Activated CD4-positive, alpha-beta T cell treated with anti-CD3 and anti-CD28 coated beads, Interleukin-2, amount 50 U/mL, for 4 hours (primary cell): ENCODE measurements at places on chromosomes 3 and 15.
A peak's percentile ranks its signal among the peaks of the same experiment; 100 is the strongest.

- no peak for DNase-seq
These were observed 283.9 kb upstream of the CTNNB1 start for GRCh38 chr3:40915346-40915865.

GRCh38 chr3:72659596-72659995, 188.6 kb downstream of the SHQ1 start:
- no peak for DNase-seq

GRCh38 chr3:29773481-29773880, 492.6 kb downstream of the RBMS3 start:
- DNase-seq = no peak

DNA sequence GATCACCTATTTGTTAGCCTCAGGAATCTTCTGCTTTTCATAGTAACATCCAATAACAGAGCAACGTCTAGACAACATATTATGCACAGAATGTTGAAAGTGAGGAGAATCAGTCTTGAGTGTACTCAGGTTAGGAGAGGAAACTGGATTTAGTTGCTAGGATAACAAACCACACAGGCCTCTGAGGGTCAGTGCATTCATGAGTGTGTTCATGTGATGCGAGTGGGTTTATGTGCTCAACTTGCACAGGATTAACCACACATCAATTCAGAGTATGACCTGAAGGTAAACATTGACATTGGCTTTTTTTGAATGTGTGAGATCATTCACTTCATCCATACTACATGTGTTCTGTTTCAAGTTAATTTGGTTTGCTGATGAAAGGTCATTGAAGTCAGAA, 287.6 kb downstream of the DIPK2A start:
- no peak for DNase-seq

DNA sequence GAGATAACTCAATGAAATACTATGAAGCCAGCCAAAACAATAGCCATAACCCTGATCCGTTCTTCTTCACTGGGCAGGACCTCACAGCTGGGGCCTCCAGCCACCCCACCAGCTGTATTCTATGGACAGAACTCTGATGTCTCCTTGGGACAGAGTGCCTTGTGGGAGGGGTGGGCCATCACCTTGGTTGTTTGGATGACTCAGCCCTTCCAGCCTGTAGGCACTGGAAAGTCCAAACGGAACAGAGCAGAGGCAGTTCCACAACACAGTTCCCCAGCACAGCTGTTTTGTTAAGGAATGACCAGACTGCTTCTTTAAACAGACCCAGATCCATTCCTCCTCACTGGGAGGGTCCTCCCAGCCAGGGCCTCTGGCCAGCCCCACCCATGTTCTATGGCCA, 31.9 kb upstream of the ZBED2 start:
- DNase-seq = no peak

GRCh38 chr15:96342406-96343112, 12.1 kb downstream of the NR2F2 start:
- no peak for DNase-seq

GRCh38 chr15:88491158-88491557, 23.6 kb downstream of the MRPS11 start:
- no peak for DNase-seq

- DNase-seq = no peak
These were observed 346.9 kb downstream of the NLGN1 start for GRCh38 chr3:173744479-173744878.

DNA sequence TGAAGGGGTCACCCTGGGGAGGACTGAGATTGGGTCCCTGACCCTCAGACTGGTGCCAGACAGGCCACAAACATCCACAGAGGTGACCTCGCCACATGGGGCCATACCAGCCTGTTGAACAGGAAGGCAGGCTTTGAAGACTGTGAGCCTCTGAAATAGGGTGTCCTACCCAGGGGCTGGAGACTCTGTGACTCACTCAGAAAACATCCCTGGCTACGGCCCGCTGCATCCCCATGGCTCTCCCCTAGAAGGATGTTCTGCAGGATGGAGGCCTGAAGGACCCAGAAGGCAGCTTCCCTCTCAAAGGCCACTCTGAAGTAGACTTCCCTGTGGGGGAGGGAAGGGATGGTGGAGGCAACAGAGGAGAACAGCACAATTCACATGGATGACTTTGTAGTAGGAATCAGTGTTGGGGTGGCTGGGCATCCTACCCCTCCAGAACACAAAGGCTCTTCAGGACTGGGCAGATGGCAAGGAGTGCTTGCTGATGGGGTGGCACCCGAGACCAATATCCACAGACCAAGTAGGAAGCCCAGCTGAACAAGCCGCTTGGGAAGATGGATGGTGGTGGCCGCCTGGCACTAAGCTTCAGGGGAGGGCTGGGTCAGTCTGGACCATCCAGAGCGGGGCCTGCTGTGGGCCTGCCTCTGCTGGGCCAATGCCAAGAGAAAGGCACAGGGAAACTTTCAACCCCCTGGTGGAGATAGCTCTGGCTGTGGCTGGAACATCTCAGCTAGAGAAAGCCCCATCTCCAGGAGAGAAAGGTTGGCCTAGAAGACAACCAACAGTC, 37.6 kb upstream of the DUSP7 start:
- DNase-seq = no peak

GRCh38 chr3:140420621-140421357, 257.1 kb upstream of the TRIM42 start:
- DNase-seq = no peak

DNA sequence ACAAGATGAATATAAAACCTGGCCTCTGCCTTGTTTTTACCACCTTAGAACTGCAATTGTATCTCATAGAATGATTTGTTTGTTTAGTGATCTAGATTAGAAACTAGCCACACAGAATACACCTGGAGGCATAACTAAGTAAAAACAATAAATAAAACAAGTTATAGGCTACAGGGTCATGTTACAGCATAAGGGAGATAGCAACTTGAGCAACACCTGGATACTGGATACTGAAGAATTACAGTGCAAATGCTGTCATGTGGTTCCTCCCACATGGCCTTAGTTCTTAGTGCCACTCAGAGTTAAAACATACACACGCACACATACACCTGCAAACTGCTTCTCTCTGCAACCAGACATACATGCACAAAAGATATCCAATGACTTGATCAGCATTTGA, 563.4 kb upstream of the DPPA4 start:
- no peak for DNase-seq

DNA sequence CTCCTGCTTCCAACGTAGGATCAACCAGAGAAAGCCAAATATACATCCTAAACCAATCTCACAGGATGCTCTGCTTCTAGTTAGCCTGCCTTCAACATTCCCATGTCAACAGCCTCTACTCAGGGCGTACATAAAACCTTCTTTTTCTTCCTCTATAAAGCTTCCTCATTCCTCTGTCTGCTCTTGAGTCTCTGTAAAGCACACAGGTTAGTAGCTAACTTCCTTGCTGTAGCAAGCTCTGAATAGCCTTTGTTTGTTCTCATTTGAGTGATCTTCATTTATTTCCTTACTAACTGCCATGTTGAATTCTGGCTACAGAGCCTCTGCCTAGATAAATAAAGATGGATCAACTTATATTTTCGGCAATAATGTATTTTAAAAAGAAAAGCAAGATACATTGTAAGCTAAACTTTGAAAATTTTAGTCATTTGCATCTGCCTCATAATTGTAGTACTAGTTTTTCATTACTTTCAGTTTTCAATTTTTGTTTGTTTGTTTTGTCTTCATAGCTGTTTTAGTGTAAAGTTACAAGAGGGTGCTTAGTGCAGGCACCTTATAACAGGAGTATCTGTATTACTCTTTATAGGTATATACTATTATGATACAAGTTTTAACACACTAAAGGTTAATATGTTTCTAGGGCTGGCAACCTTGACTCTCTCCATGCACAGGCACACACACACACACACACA, 498.2 kb downstream of the PYDC2 start:
- no peak for DNase-seq

- DNase-seq = no peak
These were observed 102.8 kb downstream of the XXYLT1 start for GRCh38 chr3:195168009-195168762.

DNA sequence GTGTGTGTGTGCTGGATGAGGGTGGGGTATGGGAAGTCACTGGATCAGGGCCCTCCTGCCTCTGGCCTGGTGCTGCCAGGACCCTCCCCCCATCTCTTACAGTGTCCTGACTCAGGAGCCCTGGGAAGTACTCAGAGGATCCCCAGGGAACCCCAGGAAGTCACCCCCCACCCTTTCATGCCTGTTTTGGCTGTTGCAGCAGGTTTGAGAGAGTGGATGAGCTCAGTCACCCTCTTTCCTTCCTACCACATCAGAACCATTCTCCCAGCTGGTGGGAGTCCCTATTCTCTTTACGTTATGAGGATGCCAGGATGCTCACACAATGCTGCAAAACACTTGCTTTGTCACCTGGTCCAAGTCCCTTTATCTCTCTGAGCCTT, 59.0 kb downstream of the BDH1 start:
- no peak for DNase-seq

- no peak for DNase-seq
These were observed 16.2 kb downstream of the TERC start for GRCh38 chr3:169748670-169749069.

- DNase-seq = no peak
These were observed 524.7 kb downstream of the DIPK2A start for GRCh38 chr3:144496141-144496835.

GRCh38 chr3:185205865-185206264, 48.0 kb downstream of the EHHADH start:
- no peak for DNase-seq

GRCh38 chr15:100821327-100821726, 58.3 kb upstream of the ALDH1A3 start:
- no peak for DNase-seq

- DNase-seq = no peak
These were observed 48.8 kb upstream of the PLXNA1 start for GRCh38 chr3:126934031-126934531.

- DNase-seq = no peak
These were observed 9.2 kb upstream of the SLC6A1 start for GRCh38 chr3:10983219-10983916.

- DNase-seq = no peak
These were observed 674 bp upstream of the MECOM start for GRCh38 chr3:169663951-169664820.

- DNase-seq = no peak
These were observed 13.4 kb downstream of the ANP32A start for GRCh38 chr15:68807249-68807648.

GRCh38 chr3:111948786-111949185, 30.0 kb upstream of the ABHD10 start:
- no peak for DNase-seq

GRCh38 chr3:160400030-160400701, 716 bp downstream of the SMC4 start:
- peak; percentile 6 for DNase-seq

DNA sequence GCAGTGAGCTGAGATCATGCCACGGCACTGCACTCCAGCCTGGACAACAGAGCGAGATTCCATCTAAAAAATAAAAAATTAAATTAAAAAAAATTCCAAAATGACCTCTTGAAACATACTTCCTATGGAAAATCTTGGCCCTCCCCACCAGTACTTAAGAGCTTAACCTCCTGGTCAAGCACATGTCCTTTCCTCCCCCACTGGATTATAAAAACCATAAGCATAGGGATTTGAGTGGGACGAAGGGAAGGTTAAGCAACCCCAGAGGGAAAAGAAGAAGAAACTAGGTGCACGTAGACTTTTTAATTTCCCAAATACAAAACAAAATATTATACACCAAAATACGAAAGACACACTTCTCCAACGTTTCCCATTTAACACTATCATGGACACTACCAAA, 25.3 kb downstream of the SLC4A7 start:
- no peak for DNase-seq

DNA sequence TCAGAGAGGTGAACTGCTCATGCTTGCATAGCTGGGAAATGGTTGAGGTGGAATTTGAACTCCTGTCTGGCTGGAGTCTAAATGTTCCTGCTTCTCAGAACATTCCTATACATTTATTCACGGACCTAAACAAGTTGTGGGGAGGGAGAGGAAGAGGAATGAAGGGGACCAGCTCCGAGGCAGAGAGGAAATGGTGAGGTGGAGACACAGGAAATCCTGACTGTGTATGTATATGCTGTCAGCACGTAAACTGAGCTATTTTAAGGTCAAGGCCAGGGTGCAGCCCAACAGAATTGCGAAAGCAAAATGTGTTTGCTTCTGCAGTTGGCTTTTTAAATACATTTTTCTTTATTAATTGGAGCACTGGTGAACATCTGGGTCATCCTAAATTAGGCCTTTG, 74.1 kb upstream of the POMGNT2 start:
- DNase-seq = peak; percentile 18

GRCh38 chr3:30059240-30059639, 547.2 kb upstream of the TGFBR2 start:
- DNase-seq = no peak

GRCh38 chr3:117272876-117273523, 563.4 kb downstream of the TUSC7 start:
- no peak for DNase-seq

DNA sequence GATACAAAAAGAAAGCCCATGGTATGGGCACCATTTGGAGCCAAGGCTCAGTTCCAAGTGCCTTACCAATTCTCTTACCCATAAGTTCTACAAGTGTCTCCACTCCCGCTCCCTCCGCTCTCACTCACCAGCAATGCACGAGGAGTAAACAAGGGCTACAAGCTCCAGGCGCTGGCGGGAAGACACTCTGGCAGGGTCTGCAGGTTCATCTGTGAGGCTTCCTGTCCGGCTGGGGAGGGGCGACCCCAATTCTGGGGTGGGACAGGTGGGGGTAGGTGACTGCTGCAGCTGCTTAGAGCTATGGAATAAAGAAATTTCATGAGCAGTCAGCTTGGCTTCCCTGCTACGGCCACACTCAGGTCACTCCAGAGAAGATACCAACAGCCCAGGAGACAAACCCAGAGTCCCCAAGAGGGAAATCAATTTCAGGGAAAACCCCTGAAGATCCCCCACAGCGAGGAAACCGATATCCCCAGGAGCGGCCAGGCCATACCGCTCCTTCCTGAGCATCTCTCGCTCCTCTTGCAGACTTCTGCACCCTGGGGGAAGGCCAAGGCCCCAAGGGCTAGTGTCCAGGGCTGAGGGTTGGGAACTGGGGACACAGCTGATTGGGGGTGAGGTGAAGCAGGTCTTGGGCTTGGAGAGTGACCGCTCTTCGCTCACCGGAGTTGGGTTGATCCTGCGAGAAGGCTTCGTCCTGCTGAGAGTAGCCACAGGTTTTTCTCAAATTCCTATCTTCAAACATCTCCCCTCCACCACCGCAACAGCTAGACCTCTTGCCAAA, 1.4 kb downstream of the CDAN1 start:
- DNase-seq = no peak

DNA sequence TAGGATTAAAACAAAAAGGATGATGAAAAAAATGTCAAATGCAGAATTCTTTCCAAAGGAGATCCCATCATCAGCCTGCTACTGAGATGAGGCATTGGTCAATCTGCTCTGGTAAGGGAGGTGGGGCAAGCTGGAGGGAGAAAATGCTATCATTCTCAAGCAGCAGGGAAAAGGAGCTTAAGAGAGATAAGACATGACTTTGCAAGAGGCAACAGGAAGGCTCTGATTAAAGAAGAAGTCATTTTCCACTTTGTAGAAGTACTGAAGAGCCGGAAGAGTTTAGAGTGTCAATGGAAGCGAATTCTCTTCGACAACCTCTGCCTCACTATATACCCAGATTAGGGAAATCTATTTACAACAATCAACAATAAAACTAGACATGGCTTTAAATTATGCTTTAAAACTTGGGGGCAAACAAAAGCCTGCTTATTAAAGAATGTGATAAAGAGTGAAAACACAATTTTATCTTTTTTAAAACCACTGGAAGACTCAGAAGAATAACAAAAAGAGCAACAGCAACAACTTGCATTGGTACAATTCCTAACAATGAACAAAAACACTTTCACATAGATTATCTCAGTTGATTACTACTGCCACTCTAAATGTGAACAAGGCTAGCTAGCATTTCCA, 81.8 kb upstream of the NANOGP8 start:
- no peak for DNase-seq

GRCh38 chr3:116423945-116424344, 21.3 kb downstream of the LSAMP start:
- no peak for DNase-seq
